Mesenteric fat pad (tissue), 1 donor: ENCODE measurements at places on chromosomes 4 and X. TPM values are rescaled to one million over a fixed set of nuclear protein-coding genes. Genes with fewer than 3 reads are reported as not detected.

Gene LGI2
- total RNA-seq, result 6.1 TPM

Gene NSG1
- 0.16 TPM for total RNA-seq

Gene DCHS2
- 0.32 TPM for total RNA-seq

Gene FRMD7
- not detected for total RNA-seq

Gene STARD8
- total RNA-seq, result 21.9 TPM

Gene HMGB3
- total RNA-seq, result 15.3 TPM

Gene PAGE2B
- total RNA-seq, result not detected

Gene SLC35A2
- 24.5 TPM for total RNA-seq

Gene PAGE2
- not detected for total RNA-seq

Gene SSX4B
- total RNA-seq, result not detected

Gene RWDD4
- 15.9 TPM for total RNA-seq

Gene DCAF8L2
- total RNA-seq, result not detected

Gene CTAG1B
- total RNA-seq, result not detected

Gene FAT4
- total RNA-seq, result 7.3 TPM

Gene UGT2B10
- not detected for total RNA-seq

Gene SPATA4
- not detected for total RNA-seq

Gene STK26
- 2.1 TPM for total RNA-seq
